ENCODE measurements at places on chromosomes 16 and 17.

DNA sequence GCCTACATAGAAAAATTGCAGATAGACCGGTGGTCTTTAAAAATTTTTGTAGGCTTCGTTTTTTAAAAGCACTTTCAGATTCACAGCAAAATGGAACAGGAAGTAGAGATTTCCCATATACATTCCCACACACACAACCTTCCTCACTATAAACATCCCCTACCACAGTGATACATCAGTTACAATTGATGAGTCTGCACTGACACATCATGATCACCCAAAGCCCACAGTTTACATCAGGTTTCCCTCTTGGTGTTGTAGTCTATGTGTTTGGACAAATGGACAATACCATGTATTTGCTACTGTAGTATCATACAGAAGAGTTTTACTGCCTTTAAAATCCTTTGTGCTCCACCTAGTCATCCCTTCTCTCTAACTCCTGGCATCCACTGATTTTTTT, 113.9 kb upstream of the ADAMTS18 start:
- DNase-seq = no peak

- DNase-seq = no peak
These were observed 56.5 kb downstream of the MRM1 start for GRCh38 chr17:36657763-36658490.

- no peak for DNase-seq
These were observed 3.7 kb downstream of the HPR start for GRCh38 chr16:72066747-72067146.

GRCh38 chr17:79988185-79988971, 47.3 kb downstream of the TBC1D16 start:
- no peak for DNase-seq

GRCh38 chr16:12398683-12399047, 405.0 kb downstream of the CPPED1 start:
- no peak for DNase-seq

DNA sequence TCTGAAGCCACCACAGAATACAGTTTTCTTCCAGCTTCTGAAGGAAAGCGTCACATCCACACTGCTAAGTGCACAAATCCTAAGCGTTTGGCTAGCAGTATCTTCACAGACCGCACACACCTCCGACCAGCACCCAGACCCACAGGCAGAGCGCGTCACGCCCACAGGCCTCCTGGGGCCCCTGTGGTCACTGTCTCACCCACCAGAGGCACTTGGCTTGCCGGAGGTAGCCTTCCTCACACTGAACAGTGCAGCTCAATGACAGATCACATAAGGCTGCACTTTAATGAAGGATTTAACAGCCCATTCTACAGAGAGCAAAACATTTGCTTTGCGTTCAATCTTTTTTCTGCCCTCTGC, 21.2 kb downstream of the SPHK1 start:
- no peak for DNase-seq

GRCh38 chr16:9469512-9469911, 378.1 kb downstream of the HAPSTR1 start:
- no peak for DNase-seq

DNA sequence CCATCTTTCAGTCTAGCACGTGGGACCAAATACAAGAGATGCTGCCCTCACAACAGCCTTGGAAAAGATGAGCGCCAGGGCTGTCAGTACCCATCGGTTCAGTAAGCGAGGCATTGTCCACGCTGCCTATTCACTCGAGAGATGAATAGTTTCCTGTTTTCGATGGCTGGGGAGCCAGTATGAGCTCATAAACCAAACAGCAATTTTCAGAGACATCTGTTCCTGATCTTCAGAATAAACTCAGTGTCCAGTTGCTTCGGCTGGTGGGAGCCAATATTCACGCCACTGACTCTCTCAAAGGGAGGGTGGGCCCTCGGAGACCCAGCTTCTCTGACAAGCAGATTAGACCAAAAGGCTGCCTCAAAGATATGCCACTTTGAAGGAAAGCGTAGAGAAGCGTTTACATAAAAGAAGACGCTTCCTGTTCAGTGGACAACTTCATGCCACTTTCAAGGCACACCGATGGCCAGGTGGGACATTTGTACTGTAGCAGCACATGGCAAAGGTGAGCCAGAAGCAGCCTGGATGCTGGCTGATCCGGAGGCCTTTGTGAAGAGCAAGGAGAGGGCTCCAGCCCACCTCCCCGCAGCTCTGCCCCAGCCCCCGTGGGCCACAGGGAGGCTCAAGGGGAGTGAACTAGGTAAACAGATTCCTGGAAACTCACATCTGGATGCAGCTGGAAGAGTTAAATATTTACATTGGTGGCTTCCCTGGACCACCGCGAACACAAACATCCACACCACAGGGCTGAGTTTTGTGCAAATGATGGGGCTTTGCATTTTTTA, 6.0 kb downstream of the TIMM22 start:
- DNase-seq = no peak

GRCh38 chr17:47980541-47980940, 9.6 kb downstream of the CDK5RAP3 start:
- no peak for DNase-seq

DNA sequence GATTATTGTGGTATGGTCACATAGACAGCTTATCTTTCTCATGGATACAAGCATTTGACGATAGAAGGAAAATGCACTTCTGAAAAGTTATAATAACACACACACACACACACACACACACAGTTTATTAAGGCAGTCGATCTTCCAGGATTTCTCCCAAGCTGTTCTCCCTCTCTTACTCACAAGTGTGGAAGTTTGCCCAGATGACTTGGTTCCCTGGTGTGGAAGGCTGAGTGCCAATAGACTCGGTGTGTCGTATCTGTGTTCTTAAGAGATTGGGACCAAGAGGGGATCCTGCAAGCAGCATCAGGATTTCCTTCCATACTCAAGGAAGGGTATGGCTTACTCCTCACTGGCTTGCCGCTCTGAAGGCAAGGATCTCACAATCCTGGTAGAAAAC, 279.6 kb downstream of the HS3ST3B1 start:
- DNase-seq = no peak

GRCh38 chr17:44069974-44070454, 521 bp upstream of the G6PC3 start:
- DNase-seq = no peak

GRCh38 chr17:61280338-61280737, 119.3 kb upstream of the TBX2 start:
- no peak for DNase-seq

DNA sequence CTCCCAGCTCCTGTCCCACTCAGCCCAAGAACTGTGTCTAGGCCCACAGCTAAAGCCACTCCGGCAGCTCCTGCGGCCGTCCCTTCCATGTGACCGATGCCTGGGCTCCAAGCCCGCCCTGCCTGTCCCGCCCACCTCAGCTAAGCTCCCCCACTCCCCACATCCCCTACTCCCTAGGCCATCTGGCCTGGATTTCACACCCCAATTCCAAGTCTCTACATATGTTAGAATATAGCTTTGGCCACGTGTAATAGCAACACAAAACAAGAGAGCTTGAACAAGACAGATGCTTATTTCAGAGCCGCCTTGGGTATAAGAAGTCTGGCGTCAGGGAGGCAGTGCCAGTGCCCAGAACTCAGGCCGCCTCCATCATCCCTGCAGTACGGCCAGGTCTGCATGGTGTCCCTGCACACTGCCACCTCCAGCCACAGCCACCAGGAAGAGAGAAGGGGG, 30.0 kb upstream of the USP22 start:
- DNase-seq = no peak

GRCh38 chr16:27226976-27227705, 23.8 kb downstream of the KDM8 start:
- no peak for DNase-seq

DNA sequence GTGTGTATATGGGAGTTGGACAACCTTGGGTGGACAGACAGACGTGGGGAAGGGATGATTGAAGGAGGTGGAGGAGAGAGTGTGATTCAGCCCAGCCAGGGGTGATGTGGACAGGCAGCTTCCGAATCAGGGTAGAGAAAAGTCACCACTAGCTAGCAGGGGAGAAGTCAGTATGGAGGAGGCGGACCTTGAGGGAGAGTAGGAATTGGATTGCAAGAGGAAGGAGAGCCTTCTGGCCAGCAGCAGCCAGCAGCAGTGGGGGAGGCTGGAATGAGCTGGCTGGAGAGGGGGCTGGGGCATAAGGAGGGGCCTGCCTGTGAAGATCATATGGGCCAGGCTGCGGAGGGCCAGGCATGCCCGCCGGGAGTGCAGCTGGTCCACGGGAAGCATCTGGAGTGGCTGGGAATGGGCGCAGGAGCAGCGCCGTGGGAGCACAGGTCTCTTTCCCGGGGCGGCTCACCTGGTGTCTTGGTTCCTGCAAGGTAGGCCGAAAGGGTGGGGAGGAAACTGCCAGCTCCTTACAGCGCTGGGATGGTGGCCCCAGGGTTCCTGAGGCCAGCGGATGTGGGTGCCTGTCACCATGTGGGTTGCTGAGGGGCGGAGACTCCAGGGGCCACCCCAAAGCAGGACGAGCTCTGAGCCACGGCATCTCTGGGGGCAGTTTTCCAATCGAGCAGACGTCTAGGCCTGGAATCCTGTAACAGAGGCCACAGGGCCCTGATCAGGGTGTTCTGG, 235.3 kb downstream of the SEC14L1 start:
- no peak for DNase-seq

DNA sequence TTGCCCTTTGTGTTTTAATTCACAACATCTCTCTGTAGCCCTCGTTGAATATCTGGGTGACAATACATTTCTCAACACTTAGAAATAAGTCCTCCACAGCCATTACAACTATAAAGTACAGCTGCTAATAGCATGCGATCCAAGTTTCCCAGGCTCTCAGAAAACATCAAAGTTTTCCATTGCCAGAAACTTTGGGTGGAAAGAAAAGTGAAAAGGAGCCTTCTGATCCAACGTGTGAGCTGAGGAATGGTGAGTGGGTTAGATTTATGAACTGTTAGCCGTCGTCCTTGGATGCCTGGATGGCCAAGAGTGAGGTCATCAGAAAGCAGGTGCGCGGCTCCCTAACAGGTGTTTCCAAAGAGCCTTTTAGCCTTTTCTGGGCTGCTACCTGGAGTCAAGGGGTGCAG, 258.0 kb downstream of the PMP22 start:
- DNase-seq = no peak

DNA sequence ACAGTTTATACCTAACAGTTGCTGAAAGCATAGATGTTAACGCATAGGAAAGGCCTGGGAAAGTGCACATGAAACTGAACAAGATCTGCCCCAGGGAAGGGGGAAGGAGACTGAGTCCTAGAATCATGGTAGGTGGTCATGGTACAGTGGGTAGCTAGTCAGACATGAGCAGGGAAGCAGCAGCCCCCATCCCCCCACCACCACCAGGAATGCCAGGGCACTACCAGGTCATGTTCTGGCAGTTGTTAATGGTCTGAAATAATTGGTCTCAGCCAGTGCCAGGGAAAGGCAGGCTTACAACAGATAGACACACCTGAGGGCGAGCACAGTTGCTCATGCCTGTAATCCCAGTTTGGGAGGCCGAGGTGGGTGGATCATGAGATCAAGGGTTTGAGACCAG, 185.2 kb downstream of the CPPED1 start:
- no peak for DNase-seq

GRCh38 chr17:58136669-58137279, 11.4 kb upstream of the OR4D1 start:
- no peak for DNase-seq

- no peak for DNase-seq
These were observed 60.4 kb downstream of the PIPOX start for GRCh38 chr17:29103341-29103740.

GRCh38 chr17:48990882-48991357, 6.3 kb upstream of the IGF2BP1 start:
- DNase-seq = no peak

DNA sequence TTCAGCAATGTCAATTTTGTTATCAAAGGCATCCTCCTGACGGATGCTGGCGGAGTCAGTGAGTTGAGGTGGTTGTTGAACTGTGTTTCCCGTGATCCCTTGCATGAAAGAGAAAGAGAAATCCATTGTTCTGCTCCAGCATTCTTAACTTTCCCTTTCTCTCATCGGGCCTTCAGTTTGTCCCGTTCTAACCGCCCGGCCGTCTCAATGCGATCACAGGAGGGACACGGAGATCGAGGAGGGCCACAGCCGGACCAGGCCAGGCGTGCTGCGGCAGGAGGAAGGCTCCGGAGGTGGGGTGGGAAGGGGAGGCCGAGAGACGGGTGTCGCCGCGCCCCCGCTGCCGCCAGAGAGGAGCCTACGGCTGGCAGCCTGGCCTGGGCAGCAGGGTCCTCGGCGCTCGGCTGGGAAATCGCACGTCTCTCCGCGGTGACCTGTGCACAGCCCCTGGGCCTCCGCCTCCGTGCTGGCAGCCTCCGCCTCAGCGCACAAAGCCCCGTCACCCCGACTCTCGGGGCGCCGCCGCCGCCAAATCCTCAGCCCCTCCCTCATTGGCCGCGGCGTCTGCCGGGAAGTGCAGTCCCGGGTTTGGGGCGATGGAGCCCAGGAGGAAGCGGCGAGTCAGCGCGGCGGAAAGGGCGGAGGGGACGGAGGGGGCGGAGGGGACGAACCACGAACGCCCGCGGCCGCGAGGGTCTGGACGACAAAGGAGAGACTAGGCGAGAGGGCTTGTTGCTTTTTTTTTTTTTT, 38.1 kb downstream of the SOST start:
- no peak for DNase-seq

- DNase-seq = no peak
These were observed 1.4 kb downstream of the CYB5D2 start for GRCh38 chr17:4144422-4144747.

GRCh38 chr16:88967830-88968588, 9.0 kb downstream of the CBFA2T3 start:
- DNase-seq = no peak

DNA sequence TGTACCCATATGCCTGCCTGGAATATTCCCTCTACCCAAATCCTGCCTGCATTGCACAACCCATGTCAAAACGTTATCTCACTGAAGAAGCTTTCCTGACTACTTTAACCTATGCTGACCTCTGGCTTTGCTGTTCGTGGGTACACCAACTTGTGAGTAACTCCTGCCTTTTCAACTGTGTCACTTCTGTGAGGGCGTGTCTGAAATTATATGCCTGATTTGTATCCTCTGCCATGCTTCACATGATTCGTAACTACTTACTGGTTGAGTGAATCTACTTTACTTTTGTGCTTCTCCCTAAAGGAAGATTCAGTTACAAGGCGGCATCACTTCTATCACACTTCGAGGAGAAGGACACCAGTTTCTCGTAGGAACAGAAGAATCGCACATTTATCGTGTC, 33.3 kb upstream of the USP43 start:
- DNase-seq = peak; percentile 49

DNA sequence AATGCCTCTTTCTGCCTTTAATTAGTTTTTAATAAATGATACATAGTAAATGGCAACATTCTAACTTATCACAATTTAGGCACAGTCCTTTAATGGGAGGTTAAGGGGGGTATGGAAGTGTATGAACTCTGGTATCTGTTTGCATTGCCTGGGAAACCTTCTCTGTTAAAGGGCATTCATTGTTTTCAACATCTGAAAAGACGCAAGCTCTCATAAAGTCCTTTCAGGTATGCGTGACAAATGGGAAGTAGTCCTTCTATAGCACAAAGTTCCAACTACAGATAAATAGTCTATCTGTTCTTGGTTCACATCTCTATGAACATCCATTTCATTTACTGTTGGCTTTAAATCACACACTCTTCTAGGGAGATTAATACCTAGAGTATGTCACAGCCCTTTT, 298.0 kb upstream of the PMFBP1 start:
- DNase-seq = no peak

GRCh38 chr16:67986949-67987348, 6.7 kb upstream of the DPEP3 start:
- no peak for DNase-seq
